Choroid plexus epithelial cell (primary cell): ENCODE measurements at places on chromosomes 4 and X.

- peak; percentile 15 for DNase-seq
Measured at GRCh38 chrX:153494061-153494460, 719 bp upstream of the BGN start.

- DNase-seq = peak; percentile 50
Measured at GRCh38 chr4:168167714-168168284, 75.5 kb downstream of the ANXA10 start.

DNA sequence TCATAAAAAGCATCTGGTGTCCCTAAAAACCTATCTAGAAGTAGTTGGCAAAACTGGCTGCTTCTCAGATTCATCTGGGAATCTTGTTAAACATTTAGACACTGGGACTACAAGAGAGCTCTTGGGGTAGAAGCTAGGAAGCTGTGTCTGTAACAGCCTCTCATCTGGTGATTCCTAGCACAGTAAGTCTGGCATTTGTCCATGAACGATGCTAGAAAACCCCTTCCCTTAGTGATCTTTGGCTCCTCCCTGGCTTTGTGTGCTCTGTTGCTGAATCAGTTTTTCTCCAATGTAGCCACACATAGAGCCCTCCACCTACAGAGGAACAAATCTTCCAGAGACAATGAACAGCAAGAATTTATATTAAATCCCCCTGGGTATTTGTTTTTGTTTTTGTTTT is 951.7 kb upstream of the LCORL start:
- DNase-seq = no peak

GRCh38 chr4:88360791-88361190 is 17.9 kb upstream of the HERC6 start:
- DNase-seq = no peak

DNA sequence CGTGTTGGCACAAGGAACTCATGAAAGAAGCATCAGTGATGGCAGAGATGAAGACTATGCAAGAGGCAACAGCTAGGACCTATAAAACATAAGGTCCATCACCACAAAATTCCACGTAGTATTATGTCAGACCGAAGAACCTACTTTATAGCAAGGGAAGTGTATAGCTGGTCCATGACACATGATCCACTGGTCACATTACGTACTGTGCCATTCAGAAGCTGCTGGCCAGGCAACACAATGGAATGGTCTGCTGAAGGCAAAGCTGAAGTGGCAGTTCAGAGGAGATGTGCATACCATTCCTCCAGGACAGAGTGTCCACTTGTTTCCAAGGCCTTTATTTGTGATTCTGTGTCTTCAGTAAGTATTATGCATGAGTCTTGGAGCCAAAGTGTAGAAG is 215.5 kb upstream of the UGT8 start:
- no peak for DNase-seq

DNA sequence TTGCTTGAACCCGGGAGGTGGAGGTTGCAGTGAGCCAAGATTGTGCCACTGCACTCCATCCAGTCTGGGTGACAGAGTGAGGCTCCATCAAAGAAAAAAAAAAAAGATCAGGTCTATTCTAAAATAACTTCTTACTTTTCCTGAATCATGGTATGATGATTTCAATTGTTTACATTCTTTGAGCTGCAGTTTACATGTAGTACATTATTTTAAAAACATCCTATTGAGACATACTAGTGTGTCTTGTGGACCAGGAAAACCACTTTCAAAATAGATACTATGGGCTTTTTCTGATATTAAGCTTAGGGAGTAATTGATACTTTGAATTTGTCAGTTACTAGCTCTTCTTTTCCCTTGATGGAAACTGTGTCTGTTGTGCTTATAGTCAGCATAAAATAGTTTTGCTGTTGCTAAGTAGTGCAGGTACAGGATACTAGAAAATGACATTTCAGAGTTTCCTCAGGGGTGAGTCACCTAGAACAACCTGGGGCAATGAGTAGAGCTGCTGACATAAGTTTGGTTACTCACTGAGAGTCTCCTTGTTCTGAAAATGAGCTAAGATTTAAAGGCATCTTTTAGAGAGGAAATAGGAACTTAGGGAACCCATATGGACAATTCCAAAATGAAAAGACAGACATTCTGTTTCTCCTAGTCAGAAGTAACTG is 53.2 kb upstream of the C4orf54 start:
- DNase-seq = no peak

DNA sequence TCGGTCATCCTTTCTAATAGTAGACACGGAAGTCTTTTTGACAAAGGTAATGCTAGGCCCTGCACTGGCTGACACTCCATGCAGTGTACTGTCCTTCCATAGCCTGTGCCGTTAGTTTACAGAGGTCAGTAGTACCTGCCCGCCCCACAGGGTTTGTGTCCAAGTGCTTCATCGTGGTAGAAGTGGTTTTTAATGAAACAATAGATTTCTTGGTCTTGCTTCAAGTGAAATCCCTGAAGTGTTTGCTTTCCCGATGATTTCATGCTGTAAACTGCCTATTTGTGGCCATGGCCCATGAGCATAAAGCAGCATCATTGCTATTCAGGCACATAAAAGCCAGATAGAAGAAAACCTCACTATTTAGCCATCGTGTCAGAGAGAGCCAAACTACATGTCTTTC is 139.3 kb downstream of the GPR143 start:
- DNase-seq = no peak

GRCh38 chr4:76804096-76804495 is 93.8 kb downstream of the SOWAHB start:
- peak; percentile 52 for DNase-seq

GRCh38 chrX:11739776-11740175 is 18.3 kb upstream of the MSL3 start:
- DNase-seq = no peak

DNA sequence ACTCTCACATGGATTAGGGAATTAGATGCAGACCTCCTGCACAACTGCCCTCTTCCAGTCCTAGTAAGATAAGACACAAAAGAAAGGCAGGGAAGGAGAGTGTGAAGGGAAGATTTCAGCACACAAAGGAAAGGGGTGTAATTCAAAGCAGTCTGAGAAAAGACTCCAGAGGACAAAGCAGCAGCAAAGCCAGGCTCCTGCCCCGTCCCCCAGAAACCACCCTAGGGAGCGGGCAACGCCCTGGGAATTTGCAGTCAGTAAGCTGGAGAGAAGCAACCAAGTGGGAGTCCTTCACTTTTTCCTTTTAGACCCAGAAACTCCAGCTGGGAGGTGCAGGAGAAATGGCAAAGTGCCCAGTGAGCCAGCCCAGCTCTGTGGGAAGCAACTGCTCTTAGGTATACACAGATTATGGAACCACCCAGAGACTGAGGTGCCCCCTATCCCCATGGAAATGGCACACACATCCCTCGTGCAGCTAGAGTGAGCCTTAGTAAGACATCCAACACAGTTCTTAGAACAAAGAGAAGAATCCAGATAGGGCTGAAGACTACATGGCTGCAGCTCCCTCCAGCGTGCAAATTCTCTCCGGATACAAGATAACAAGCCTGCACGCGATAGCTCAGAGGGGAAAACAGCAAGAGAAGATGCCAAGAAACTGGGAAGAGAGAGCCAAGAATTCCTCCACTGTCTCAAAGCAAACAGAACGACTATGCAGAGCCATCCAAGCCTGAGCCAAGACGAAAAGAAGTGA is 26.5 kb upstream of the IRAK1 start:
- DNase-seq = peak; percentile 81

DNA sequence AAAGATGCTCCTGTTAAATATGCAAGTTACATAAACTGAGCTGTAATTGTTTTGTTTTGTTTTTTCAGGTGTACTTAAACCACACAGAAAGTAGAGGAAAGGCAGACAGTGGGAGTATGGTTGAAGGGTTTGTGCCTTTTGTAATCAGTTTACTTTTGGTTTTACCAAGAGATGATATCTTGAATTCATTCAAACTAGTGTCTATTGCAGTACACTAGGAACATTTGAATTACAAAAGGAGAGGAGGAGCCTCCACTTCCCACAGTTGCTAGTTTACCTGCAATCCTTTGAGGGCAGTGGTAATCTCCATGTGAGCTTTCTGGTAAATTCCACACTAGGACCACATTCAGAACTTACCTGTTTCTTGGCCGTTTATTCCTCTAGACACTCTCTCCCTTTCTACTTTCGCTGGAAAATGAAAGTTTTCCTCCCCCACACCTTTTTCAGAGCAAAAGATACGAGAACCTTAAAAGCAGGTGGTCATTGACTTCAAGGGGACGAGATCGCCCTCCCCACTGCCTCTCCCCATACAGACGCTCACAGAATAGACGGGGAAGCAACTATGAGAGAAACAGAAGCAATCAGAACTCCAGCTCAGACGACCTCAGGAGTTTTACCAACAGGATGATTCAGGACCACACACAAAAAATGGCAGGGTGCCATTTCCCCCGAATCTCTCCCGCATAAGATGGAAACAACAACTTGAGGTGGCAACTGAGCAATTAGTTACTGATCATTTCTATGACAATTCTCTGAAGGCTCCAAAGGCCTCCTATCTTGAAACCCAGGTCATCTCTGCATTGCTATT is 3.3 kb downstream of the RBM47 start:
- DNase-seq = peak; percentile 33

- no peak for DNase-seq
Measured at GRCh38 chrX:5674036-5674435, 554.6 kb downstream of the NLGN4X start.

GRCh38 chr4:52234561-52235440 is 183.7 kb downstream of the SPATA18 start:
- DNase-seq = peak; percentile 65

DNA sequence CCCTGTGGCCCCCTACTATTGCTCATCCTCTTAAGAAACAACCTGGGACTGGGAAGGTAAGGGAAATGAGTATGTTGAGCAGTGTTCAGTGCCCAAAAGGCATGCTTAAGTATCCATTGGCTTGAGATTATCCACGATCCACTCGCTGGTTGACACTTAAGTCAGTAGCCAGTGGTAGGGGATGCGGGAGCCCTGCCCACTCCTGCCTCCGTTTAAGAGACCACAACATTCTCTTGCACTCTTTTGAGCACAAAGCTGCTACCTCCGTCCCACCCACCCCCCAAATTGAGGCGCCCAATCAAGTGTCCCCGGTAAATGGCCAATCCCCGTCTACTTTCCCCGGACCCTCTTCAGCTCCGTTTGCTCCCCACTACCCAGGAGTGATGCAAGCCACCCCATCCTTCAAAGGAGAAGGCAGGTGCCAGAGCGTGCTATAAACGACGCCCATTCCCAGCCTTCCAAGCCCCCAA is 25.0 kb downstream of the UTP14A start:
- peak; percentile 21 for DNase-seq

DNA sequence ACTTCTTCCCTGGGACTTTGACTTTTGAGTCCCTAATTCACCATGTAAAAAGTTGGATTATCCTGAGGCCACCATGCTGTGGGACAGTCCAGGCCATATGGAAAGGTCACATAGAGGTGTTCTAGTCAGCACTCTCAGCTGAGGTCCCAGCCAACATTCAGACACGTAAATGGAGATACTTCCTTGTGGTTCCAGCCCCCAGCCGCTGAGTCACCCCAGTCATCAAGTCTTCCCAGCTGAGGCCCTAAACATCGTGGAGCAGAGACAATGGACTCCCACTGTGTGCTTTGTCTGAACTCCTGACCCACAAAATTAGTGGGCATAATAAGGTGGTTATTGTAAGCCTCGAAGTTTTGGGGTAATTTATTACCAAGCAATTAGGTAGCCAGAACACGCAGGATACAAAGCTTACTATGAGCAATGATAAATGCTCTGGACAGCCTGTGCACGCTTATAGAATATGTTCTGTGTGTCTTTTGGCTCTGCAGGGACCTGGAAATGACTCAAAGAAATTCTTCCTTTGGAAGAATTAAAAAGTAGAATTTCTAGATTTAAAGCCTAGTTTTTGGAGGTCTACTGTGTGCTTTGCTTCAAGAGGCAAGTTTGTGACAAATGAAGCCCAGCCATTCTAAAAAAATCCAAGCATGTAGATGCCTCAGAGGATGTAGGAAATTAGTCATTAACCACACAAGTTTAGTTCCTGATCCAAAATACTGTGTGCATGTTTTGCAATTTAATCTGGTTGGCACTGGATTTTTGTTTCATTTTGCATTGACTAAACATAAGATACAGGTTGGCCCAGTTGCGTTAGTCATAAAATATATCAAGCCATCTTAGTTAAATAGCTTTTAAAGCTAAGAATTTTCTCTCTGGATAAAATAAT is 33.2 kb upstream of the SLC9A7 start:
- peak; percentile 87 for DNase-seq

DNA sequence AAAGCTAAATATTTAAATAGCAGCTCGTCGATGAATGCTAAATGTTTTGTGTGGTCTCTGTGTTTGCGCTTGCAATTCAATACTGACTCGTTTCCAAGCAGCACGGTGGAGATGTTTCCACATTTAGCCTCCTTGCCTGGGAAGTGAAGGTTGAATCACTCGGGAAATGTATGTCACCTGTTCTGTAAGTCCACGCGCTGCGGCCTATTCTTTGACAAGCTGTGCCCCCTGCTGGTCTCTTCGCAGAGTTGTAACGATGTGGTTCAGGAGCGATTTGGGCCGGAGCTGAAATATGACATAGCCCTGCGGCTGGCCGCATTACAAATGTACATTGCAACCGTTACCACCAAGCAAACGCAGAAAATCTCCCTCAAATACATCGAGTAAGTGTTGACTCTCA is 89.6 kb upstream of the PRPS2 start:
- peak; percentile 57 for DNase-seq

GRCh38 chr4:17063888-17064287 is 165.4 kb upstream of the LDB2 start:
- peak; percentile 61 for DNase-seq

- DNase-seq = no peak
Measured at GRCh38 chr4:152448854-152449253, 87.0 kb downstream of the FBXW7 start.

DNA sequence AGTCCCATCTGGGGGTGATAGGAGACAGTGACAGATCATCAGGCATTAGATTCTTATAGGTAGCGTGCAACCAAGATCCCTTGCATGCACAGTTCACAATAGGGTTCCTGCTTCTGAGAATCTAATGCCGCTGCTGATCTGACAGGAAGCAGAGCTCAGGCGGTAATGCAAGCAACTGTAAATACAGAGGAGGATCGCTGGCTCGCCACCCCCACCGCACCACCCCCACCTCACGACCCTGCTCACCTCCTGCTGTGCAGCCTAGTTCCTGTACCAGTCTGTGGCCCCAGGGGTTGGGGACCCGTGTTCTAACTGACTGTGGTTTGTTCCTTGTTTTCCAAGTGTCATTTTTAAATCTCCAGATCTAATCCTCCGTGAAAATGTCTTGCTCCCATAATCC is 89.0 kb upstream of the MAPK10 start:
- DNase-seq = peak; percentile 10
